Inflammatory macrophage (primary cell): ENCODE measurements at places on chromosomes 11 and 22.
A peak's percentile ranks its signal among the peaks of the same experiment; 100 is the strongest.

DNA sequence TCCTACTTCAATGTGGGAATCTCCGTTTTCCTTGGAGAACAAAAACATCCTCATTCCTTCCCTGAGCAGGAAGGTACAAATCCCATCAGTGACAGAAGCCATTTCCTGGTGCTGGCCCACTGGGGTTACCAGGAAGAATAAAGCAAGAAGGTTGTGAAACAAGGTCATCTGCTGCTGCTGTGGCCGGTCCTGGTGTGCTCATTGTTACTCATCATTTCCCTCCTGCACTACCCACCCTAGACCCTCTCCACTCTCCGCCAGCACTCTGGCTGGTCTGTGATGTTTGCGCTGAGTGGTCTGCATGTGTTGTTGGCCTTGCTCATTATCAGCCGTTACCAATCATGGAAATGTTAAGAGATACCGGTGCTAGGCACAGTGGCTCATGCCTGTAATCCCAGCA is 37.0 kb downstream of the OSBP2 start:
- DNase-seq = peak; percentile 24

- DNase-seq = no peak
Measured at GRCh38 chr11:8777907-8778767, 95.5 kb downstream of the RPL27A start.

GRCh38 chr11:11569936-11570491 is 51.8 kb downstream of the GALNT18 start:
- DNase-seq = no peak

DNA sequence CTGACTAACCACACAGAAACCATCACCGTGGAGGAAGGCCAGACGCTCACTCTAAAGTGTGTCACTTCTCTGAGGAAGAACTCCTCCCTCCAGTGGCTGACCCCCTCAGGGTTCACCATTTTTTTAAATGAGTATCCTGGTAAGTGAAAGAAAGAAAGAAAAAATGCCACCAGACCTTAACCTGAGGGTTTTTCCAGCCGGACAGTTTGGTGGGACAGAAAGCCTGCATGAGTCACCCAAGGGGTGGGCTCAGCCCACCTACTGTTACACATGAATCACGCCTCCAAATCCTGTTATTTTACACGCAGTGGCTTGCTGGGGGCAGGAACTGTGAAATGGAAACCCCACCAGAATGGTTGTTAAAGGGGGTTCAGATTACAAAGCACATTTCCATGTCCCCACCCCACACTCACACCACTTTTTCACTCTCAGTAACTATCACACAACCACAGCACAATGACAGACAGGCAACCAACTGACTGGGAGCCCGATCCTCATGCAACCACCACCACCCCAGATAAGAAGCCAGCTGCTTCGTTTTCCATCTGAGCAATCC is 11.9 kb downstream of the CRTAM start:
- peak; percentile 37 for DNase-seq

GRCh38 chr11:79329561-79329960 is 111.3 kb downstream of the TENM4 start:
- DNase-seq = no peak

- DNase-seq = peak; percentile 82
Measured at GRCh38 chr11:69295995-69296889, 2.3 kb downstream of the MYEOV start.

DNA sequence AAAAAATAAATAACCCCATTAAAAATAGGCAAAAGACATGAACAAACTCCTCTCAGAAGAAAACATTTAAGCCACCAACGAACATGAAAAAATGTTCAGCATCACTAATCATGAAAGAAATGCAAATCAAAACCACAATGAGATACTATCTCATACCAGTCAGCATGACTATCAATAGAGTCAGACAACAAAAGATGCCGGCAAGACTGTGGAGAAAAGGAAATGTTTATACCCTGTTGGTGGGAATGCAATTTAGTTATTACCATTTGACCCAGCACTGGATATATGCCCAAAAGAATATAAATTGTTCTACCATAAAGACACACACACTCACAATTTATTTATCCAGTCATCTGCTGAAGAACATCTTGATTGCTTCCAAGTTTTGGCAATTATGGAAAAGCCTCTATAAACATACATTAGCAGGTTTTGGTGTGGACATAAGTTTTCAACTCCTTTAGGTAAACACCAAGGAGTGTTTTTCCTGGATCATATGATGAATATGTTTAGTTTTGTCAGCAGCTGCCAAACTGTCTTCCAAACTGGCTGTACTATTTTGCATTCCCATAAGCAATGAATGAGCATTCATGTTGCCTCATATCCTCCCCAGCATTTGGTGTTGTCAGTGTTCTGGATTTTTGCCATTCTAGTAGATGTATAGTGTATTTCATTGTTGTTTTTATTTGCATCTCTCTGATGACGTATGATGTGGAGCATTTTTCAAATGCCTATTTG is 28.0 kb downstream of the OR8D1 start:
- DNase-seq = no peak

GRCh38 chr11:22133776-22134175 is 59.1 kb upstream of the ANO5 start:
- DNase-seq = peak; percentile 57

GRCh38 chr11:75939992-75940391 is 125.0 kb downstream of the UVRAG start:
- DNase-seq = no peak

DNA sequence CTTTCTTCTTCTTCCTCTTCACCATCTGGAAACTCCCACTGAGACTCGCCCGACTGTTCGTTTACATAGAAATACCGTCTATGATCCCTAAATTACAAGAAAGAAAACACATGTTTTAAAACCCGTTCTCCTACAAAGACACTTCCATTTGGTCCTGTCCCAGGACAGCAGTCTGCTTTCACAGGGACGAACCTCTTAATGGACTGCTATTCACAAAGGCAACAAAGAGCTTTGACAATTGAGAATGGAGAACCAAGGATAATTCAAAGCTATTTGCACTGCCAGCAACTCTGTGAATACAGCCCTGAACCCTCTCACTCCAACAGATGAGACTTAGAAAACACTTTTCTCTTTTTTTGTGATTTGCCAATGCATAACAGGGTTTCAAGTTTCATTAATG is 16.3 kb upstream of the AGBL2 start:
- no peak for DNase-seq
